ENCODE measurements at places on chromosomes 11 and 22. TPM values are rescaled to one million over a fixed set of nuclear protein-coding genes. Genes with fewer than 3 reads are reported as not detected.
A peak's percentile ranks its signal among the peaks of the same experiment; 100 is the strongest.

DNA sequence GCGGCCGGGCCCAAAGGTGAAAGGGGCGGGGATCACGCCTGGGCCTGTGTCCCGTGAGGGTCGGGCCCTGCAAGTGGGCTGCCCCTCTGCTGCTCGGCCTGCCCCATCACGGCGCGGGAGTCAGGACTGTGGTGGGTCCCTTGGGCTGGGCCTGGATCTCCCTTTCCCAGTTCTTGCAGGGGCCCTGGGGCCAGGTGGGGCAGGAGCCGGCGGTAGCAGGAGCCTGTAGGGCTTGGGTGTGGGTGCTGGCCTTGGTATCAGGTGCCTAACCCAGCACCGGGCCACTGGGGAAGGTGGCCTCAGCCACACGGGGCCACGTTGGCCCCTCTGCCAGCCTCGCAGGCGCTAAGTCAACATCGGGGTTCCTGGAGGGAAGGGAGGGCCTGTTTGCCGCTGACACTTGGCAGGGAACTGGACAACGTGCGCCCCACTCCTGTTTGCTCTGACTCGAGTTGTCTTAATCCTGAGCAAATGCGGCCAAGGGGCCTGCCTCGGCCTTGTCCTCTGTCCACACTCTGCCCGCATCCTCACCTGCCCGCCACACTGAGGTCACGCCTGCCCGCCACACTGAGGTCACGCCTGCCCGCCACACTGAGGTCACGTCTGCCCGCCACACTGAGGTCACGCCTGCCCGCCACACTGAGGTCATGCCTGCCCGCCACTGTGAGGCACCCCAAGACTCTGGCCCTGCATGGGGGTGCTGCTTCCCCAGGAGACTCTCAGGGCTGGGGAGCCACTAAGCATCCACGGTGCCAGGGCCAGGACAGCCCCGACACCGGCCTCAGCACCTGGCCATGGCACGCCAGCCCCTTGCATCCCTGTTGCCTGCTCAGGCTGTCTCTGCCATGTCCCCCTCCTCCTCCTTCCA, 14.2 kb upstream of the MUC5B start:
- H3K4me1 ChIP-seq = no peaks in the 10 kb centered on the region
- no peak overlapping the region for H3K4me3 ChIP-seq
- H3K27ac ChIP-seq = no peak overlapping the region
- peaks cover 9% of the 10 kb centered on the region for H3K36me3 ChIP-seq
- no peak for DNase-seq

GRCh38 chr11:12175694-12176241, 65.4 kb downstream of the MICAL2 start:
- peaks cover 25% of the 10 kb centered on the region for H3K36me3 ChIP-seq
- H3K27ac ChIP-seq = peak overlapping the region; percentile 93
- DNase-seq = peak; percentile 58
- H3K4me1 ChIP-seq = peaks cover 68% of the 10 kb centered on the region

DNA sequence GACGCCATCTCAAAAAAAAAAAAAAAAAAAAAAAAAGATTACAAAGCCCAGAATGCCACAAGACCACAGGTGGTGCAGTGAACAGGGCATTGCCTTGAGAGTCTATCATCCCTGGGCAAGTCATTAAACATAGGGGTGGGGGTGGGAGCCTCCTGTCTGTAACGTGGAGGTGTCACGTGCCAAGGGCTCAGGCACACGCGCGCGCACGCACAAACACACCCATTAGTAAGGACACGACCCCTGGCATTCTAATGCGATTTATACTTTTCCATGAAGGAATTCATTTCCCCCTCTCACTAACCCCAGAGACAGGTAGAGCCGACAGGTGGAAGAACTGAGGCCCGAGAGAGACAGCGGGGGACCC, 5.8 kb upstream of the GCAT start:
- peaks cover 31% of the 10 kb centered on the region for H3K27me3 ChIP-seq
- no peak overlapping the region for H3K27ac ChIP-seq
- DNase-seq = no peak
- H3K4me3 ChIP-seq = peak overlapping the region; percentile 69

DNA sequence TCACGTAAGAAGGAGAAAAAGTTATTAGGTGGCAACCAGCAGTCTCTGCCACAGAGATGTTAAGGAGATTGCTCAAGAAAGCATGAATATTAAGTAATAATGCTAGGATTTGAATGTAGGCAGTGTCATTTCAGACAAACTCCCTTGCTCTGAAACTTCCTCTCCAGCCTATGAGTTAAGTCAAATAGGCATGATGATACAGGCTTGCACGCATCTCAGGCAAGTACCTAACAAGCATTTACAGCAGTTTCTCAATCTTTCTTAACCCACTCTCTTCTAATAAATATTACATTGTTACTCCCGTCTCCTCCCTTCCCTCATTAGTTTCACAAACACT, 72.7 kb downstream of the RAB38 start:
- no peaks in the 10 kb centered on the region for H3K4me1 ChIP-seq
- no peak overlapping the region for H3K27ac ChIP-seq
- H3K36me3 ChIP-seq = no peaks in the 10 kb centered on the region
- peaks cover 8% of the 10 kb centered on the region for H3K27me3 ChIP-seq
- DNase-seq = no peak
- no peak overlapping the region for H3K4me3 ChIP-seq

GRCh38 chr11:132158091-132158490, 787.7 kb downstream of the NTM start:
- DNase-seq = peak; percentile 11
- H3K27me3 ChIP-seq = no peaks in the 10 kb centered on the region
- no peaks in the 10 kb centered on the region for H3K36me3 ChIP-seq

- no peak for DNase-seq
- no peak overlapping the region for H3K4me3 ChIP-seq
- H3K27ac ChIP-seq = no peak overlapping the region
- peaks cover 2% of the 10 kb centered on the region for H3K27me3 ChIP-seq
- no peaks in the 10 kb centered on the region for H3K36me3 ChIP-seq
Measured at GRCh38 chr11:15627560-15627959, 512.8 kb downstream of the INSC start.

CARNS1 gene
- 2.3 TPM for total RNA-seq

OR6Q1 gene
- not detected for total RNA-seq

DNA sequence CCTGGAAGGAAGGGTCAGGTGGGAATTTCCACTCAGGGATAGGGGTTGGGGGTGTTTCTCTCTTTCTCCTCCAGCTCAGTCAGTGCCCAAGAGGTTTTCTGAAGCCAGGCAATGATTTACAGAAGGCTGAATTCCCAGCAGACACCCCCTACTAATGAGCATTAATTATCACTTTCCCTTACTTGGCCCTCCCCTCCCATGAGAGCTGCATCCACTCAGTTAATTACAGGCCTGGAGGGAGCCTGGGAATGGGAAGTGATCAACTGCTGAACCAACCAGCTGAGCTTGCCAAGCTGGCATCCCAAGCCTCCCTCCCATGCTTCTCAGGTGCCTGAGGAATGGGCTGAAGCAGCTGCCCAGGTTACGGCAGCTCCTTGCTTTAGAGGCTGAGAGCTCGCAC, 992 bp downstream of the LGALS12 start:
- no peaks in the 10 kb centered on the region for H3K36me3 ChIP-seq
- no peak for DNase-seq
- H3K4me3 ChIP-seq = no peak overlapping the region

DNA sequence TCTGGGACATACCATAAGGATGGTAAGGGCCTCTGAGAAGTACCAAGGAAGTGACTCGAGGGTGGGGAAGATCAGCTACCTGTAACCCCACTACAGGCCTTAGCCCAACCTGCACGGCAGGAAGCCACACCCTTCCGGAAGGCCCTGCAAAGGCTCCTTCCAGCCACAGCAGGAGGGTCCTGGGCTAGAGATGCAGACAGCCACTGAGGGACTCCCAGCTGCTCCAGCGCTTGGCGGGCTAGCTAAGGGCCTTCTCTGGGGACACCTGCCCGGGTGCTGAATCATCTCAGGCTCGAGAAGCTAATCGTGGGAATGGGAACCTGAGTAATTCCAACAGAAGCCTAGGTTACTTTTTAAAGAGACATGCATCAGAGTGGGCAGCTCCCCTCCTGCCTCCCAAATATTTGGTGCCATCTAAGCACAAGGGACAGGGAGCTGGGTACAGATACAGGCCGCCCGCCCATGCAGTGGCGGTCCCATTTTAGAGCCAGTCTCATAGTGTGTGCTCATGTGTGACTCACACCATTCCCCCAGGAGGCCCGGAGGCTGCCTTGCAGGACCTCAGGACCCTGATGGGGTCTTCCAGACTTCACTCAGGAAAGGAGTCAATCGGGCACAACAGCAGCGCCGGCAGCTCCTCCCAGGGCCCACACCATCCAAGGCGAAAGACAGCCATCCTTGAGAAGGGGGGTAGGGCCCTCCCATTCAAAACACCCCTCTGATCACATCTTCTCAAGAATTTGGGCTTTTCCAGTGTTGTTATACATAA, 8.0 kb downstream of the MYH9 start:
- DNase-seq = peak; percentile 59
- peak overlapping the region; percentile 67 for H3K4me3 ChIP-seq
- peaks cover 93% of the 10 kb centered on the region for H3K4me1 ChIP-seq

GRCh38 chr11:45974806-45975205, 52.4 kb downstream of the LARGE2 start:
- DNase-seq = no peak
- H3K36me3 ChIP-seq = peaks cover 8% of the 10 kb centered on the region
- no peaks in the 10 kb centered on the region for H3K4me1 ChIP-seq
- H3K4me3 ChIP-seq = no peak overlapping the region

BRSK2 gene
- 0.64 TPM for total RNA-seq

- H3K36me3 ChIP-seq = peaks cover 4% of the 10 kb centered on the region
- H3K27ac ChIP-seq = no peak overlapping the region
- peaks cover 30% of the 10 kb centered on the region for H3K27me3 ChIP-seq
- no peak overlapping the region for H3K4me3 ChIP-seq
- no peaks in the 10 kb centered on the region for H3K4me1 ChIP-seq
Measured at GRCh38 chr11:18836417-18836816, 44.8 kb upstream of the PTPN5 start.

CRYBB2 gene
- total RNA-seq = not detected

- no peaks in the 10 kb centered on the region for H3K4me1 ChIP-seq
- H3K27me3 ChIP-seq = peaks cover 30% of the 10 kb centered on the region
- no peak overlapping the region for H3K4me3 ChIP-seq
- no peak overlapping the region for H3K27ac ChIP-seq
- no peaks in the 10 kb centered on the region for H3K36me3 ChIP-seq
- no peak for DNase-seq
Measured at GRCh38 chr11:63132985-63133775, 10.8 kb downstream of the SLC22A24 start.

DNA sequence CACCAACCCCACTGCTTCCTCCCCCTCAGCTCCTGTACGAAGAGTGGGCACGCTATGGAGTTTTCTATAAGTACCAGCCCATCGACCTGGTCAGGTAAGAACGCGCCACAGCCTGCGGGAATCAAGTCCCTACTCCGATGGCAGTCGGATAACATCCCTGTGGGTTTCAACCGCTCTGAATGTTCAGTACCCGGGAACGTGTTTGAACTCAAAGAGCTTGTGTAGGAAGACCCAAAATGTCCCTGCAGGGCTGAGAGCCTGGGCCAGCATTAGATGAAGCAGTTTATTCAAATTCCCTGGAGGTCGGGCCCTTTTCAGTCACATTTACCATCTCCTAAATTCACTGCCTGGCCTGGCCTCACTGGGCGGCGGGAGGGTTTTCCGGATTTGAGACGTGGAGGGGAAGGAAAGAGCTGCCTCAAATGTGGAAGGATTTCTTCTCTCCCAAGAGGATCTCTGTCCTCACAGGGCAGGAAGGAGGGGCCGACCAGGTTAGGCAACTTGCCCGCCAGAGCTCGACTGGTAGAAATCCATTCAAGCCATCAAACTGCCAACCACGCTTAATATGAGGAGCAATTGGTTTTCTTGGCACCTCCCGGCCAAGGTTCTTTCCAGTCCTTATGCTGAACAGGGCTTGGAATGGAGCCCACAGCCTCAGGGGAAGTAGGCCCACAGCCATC, 46.3 kb downstream of the ANO1 start:
- H3K27me3 ChIP-seq = peaks cover 4% of the 10 kb centered on the region
- H3K4me3 ChIP-seq = no peak overlapping the region
- no peak overlapping the region for H3K27ac ChIP-seq
- no peak for DNase-seq
- no peaks in the 10 kb centered on the region for H3K4me1 ChIP-seq

SLC22A9 gene
- total RNA-seq = not detected

DNA sequence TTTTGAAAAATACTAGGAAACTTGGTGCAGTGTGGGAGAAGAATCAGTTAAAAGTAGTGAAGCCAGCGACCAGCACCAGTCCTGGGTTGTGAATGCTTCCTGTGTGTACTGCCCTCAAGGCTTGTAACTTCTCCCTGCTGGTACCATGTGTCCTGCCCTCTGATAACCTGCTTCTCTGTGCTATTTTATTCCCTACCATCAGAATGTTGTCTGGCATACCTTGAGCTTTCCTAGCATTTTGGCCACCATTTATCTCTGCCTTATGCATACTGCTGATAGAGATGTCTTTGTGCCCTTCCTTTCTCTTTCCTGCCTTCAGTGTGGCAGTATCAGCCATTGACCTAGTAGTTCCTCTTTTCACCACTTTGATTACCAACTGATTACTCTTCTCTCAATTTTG, 2.0 kb downstream of the GTF2H1 start:
- H3K27me3 ChIP-seq = no peaks in the 10 kb centered on the region
- peaks cover 25% of the 10 kb centered on the region for H3K36me3 ChIP-seq
- H3K4me1 ChIP-seq = peaks cover 63% of the 10 kb centered on the region
- DNase-seq = no peak

- H3K27ac ChIP-seq = no peak overlapping the region
- no peak for DNase-seq
- peaks cover 8% of the 10 kb centered on the region for H3K4me1 ChIP-seq
- H3K36me3 ChIP-seq = no peaks in the 10 kb centered on the region
Measured at GRCh38 chr11:45334836-45335235, 48.7 kb upstream of the SYT13 start.

SLC5A4 gene
- not detected for total RNA-seq

DNA sequence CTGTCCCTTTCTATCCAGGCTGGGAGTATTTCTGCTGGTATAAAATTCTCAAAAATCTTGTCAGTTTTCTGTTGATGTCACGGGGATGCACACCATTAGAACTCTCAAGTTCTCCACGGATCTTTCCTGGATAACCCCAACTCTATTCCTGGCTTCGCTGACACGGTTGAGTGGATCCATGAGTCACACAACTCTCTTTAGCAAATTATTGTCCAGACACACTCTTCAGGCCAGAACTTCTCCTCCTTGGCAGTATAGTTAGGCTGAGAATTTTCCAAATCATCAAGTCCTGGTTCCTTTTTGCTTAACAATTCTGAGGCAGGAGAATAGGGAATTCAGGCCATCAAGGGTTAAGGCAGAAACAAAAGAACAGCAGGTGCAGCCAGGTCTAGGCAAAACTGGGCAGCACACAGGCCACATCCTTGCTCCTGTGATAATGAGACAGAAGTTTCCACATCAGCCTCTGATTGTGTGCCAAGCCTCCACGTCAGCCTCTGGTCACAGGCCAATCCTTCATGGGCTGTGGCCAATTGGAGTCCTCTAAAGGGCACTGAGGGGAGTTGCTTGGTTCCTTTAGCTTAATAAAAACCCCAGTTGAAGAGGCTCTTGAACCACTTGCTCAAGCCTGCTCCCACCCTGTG, 5.7 kb upstream of the ACAT1 start:
- H3K27me3 ChIP-seq = no peaks in the 10 kb centered on the region
- H3K27ac ChIP-seq = no peak overlapping the region
- no peaks in the 10 kb centered on the region for H3K36me3 ChIP-seq
- H3K4me3 ChIP-seq = no peak overlapping the region

- peak overlapping the region; percentile 54 for H3K27ac ChIP-seq
- H3K27me3 ChIP-seq = no peaks in the 10 kb centered on the region
- no peak for DNase-seq
Measured at GRCh38 chr11:65718964-65719492, 1.6 kb downstream of the RNASEH2C start.

- H3K4me3 ChIP-seq = no peak overlapping the region
- no peaks in the 10 kb centered on the region for H3K36me3 ChIP-seq
- peaks cover 15% of the 10 kb centered on the region for H3K4me1 ChIP-seq
- DNase-seq = peak; percentile 33
Measured at GRCh38 chr11:128908391-128909246, 17.5 kb downstream of the KCNJ5 start.

Data from activated CD4-positive, alpha-beta memory T cell treated with anti-CD3 and anti-CD28 coated beads for 36 hours (primary cell).